ENCODE measurements at places on chromosomes 1 and 21. TPM values are rescaled to one million over a fixed set of nuclear protein-coding genes. Genes with fewer than 3 reads are reported as not detected.

Gene WDR64
- total RNA-seq = not detected

Gene SLC5A9
- 13.3 TPM for total RNA-seq

Gene CLIC6
- 6.2 TPM for total RNA-seq

Gene TNFAIP8L2
- not detected for total RNA-seq

Gene ZNF669
- 0.64 TPM for total RNA-seq

Gene AUNIP
- total RNA-seq = not detected

Gene MR1
- total RNA-seq = 19.2 TPM

Gene CASQ2
- 3.8 TPM for total RNA-seq

Gene C1orf94
- total RNA-seq = not detected

- H3K4me1 ChIP-seq = peaks cover 39% of the 10 kb centered on the region
- H3K36me3 ChIP-seq = no peaks in the 10 kb centered on the region
- no peak overlapping the region for H3K27ac ChIP-seq
- DNase-seq = no peak
Observed at GRCh38 chr1:47756411-47756810, 240.8 kb downstream of the TRABD2B start.

DNA sequence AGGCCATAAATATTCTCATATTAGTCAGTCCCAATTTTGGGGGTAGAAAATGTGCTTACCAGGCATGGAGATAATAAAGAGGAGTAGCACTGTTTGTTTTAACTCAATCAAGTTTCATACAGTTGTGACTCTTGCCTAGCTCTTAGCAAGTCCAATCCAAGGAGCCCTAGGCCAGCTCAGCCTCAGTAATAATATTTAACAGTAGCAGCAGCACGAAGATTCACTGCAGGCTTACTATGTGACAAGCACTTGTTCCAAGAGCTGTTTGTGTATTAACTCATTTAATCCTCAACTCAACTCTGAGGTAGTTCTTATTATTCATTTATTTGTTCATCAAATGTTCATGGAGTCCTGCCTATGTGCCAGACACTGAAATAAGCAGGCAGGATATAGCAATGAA, 12.3 kb downstream of the CD58 start:
- H3K4me1 ChIP-seq = no peaks in the 10 kb centered on the region
- H3K27me3 ChIP-seq = no peaks in the 10 kb centered on the region
- no peaks in the 10 kb centered on the region for H3K36me3 ChIP-seq
- no peak overlapping the region for H3K27ac ChIP-seq
- DNase-seq = no peak

- no peaks in the 10 kb centered on the region for H3K36me3 ChIP-seq
- H3K4me3 ChIP-seq = no peak overlapping the region
- no peak overlapping the region for H3K27ac ChIP-seq
- DNase-seq = no peak
Observed at GRCh38 chr21:21029164-21029563, 31.0 kb downstream of the NCAM2 start.

GRCh38 chr1:107531065-107531908, 390.4 kb downstream of the NTNG1 start:
- H3K27me3 ChIP-seq = no peaks in the 10 kb centered on the region
- no peaks in the 10 kb centered on the region for H3K36me3 ChIP-seq
- DNase-seq = no peak
- H3K4me1 ChIP-seq = no peaks in the 10 kb centered on the region
- H3K4me3 ChIP-seq = no peak overlapping the region

- no peaks in the 10 kb centered on the region for H3K36me3 ChIP-seq
- no peak overlapping the region for H3K4me3 ChIP-seq
- H3K27ac ChIP-seq = no peak overlapping the region
- H3K4me1 ChIP-seq = no peaks in the 10 kb centered on the region
- no peaks in the 10 kb centered on the region for H3K27me3 ChIP-seq
- no peak for DNase-seq
Observed at GRCh38 chr1:231517076-231517475, 11.4 kb upstream of the TSNAX start.

- no peak for DNase-seq
- no peaks in the 10 kb centered on the region for H3K27me3 ChIP-seq
- no peaks in the 10 kb centered on the region for H3K4me1 ChIP-seq
Observed at GRCh38 chr1:100875228-100875627, 19.4 kb downstream of the EXTL2 start.

DNA sequence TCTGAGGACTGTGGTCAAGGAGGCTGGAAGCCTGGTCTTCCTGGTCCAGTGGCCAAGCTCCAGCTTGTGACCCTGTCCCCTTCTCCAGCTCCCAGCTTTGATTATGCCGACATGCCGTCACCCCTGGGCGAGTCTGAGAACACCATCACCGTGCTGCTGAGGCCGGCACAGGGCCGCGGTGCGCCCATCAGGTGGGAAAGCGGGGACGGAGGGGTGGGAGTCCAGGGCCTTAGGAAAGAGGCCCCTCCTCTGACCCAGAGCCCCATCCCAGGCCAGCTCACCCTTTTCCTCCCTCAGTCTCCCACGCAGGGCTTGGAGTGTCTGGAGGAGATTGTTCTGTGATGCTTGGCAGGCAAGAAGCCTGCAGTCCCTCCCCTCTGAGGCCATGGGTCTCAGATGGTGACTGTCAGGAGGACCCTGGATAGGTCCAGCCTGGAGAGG, 43.6 kb downstream of the PTPRU start:
- peaks cover 26% of the 10 kb centered on the region for H3K36me3 ChIP-seq
- H3K27me3 ChIP-seq = no peaks in the 10 kb centered on the region
- DNase-seq = no peak
- no peak overlapping the region for H3K4me3 ChIP-seq

DNA sequence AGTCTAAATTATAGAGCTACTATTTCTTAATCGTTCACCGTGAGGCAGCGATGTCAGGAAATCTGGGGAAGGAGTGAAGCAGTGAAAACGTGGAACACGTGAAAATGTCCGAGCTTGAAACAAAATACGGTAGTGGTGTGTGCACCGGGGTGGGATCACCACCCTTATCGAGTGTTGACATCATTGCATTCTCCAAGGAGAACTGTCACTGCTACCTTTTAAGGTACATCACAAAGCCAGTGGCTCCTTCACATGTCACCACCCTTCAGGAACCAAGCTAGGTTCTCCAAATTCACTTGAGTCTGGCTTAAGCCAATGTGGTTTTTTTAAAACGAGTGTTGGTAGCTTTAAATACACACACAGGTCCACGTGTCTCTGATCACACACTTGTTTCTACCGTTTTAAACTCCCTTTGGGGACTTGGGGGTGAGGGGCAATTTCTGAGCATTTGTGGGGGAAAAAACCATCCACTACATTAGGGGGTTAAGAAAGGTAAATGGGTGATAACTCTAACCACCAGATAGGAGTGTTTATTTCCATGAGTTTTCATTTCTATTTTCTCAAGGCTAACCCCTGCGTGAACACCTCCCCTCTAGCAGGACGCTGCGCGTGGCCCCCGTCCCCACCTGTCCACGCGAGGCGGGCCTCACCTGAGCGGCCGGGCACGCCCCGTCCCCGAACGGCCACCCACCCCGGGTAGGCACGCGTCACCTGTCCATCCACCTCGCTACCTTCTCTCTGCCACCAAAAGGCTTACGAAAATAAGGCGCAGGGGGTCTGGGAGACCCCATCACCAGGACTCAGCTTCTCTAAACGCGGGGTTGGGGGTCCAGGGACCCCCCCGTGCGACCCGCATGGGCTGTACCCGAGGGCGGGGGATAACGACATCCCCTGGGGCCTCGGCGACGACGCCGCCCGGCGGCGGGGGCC, 978 bp downstream of the PRDM15 start:
- H3K27me3 ChIP-seq = no peaks in the 10 kb centered on the region
- peak overlapping the region; percentile 97 for H3K4me3 ChIP-seq
- peaks cover 2% of the 10 kb centered on the region for H3K36me3 ChIP-seq
- H3K27ac ChIP-seq = peak overlapping the region; percentile 81
- H3K4me1 ChIP-seq = peaks cover 2% of the 10 kb centered on the region

DNA sequence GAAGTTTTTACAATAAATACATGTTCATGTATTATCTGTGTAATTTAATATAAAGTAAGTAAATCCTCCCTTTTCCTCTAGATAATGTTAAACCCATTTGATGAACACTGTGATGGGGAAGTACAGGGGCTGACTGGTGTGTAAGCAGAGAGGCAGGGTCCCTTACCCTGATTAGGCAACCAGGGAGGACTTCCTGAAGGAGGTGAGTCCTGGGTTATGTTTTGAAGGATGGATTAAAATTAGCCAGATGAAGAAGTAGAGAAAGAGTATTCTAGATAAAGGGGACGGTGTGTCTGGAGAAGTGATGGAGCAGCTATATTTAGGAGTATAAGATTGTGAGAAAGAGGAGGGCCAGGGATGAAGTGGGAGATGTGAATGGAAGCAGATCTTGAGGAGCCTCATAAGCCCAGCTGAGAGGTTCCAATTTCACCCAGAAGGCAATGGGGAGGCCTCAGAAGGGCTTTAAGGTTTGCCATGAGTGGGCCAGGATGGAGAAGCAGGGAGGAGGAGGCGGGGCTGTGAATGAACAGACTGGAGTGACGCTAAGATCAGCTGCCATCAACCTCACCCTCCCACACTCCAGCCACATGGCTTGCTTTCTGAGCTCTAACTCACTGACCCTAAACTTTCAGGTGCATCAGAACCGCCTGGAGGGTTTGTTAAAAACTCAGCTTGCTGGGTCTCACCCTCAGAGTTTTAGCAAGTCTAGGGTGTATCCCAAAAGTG, 30.9 kb upstream of the ID3 start:
- H3K4me1 ChIP-seq = no peaks in the 10 kb centered on the region
- no peak overlapping the region for H3K4me3 ChIP-seq
- no peak for DNase-seq
- H3K27me3 ChIP-seq = no peaks in the 10 kb centered on the region
- no peaks in the 10 kb centered on the region for H3K36me3 ChIP-seq

GRCh38 chr1:156433602-156434001, 64.6 kb downstream of the RHBG start:
- peaks cover 43% of the 10 kb centered on the region for H3K27me3 ChIP-seq
- no peaks in the 10 kb centered on the region for H3K36me3 ChIP-seq
- peaks cover 14% of the 10 kb centered on the region for H3K4me1 ChIP-seq
- H3K27ac ChIP-seq = no peak overlapping the region
- no peak overlapping the region for H3K4me3 ChIP-seq

GRCh38 chr21:24025101-24025500, 1582.2 kb downstream of the MRPL39 start:
- no peaks in the 10 kb centered on the region for H3K4me1 ChIP-seq
- no peak for DNase-seq
- no peak overlapping the region for H3K27ac ChIP-seq
- no peaks in the 10 kb centered on the region for H3K27me3 ChIP-seq
- no peak overlapping the region for H3K4me3 ChIP-seq
- H3K36me3 ChIP-seq = no peaks in the 10 kb centered on the region

DNA sequence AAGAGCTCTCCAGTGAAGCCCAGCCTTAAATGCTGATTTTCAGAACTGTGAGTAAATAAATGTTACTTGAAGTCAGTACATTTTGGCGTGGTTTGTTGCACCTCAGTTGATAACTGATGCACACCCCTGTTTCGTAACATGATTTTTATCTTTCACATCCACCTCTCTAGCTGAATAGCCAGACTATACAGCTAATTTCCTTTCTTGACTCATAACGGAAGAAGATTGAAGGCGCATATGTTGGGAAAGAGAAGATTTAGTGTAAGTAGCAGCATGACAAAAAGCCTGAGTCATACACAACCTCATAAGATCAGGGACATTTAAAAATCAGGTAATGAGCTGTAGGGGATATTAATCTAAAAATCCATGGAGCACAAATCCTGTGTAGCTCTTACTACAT, 716.2 kb upstream of the ZP4 start:
- DNase-seq = no peak
- no peaks in the 10 kb centered on the region for H3K36me3 ChIP-seq
- H3K4me3 ChIP-seq = no peak overlapping the region
- no peaks in the 10 kb centered on the region for H3K27me3 ChIP-seq

GRCh38 chr1:71196685-71197084, 115.8 kb upstream of the ZRANB2 start:
- no peak for DNase-seq
- no peak overlapping the region for H3K27ac ChIP-seq
- H3K4me1 ChIP-seq = no peaks in the 10 kb centered on the region

GRCh38 chr1:90142697-90143096, 147.8 kb downstream of the ZNF326 start:
- no peak overlapping the region for H3K4me3 ChIP-seq
- H3K4me1 ChIP-seq = no peaks in the 10 kb centered on the region
- H3K27me3 ChIP-seq = no peaks in the 10 kb centered on the region
- no peaks in the 10 kb centered on the region for H3K36me3 ChIP-seq
- no peak for DNase-seq

- DNase-seq = no peak
- H3K36me3 ChIP-seq = no peaks in the 10 kb centered on the region
- H3K4me3 ChIP-seq = no peak overlapping the region
- no peak overlapping the region for H3K27ac ChIP-seq
Observed at GRCh38 chr1:234776876-234777855, 167.2 kb upstream of the IRF2BP2 start.

- no peak for DNase-seq
- H3K27ac ChIP-seq = no peak overlapping the region
Observed at GRCh38 chr1:207876131-207876530, 34.8 kb downstream of the CD34 start.

- no peaks in the 10 kb centered on the region for H3K36me3 ChIP-seq
- H3K27ac ChIP-seq = no peak within 1 kb of the TSS
- no peaks in the 10 kb centered on the region for H3K4me1 ChIP-seq
- peak within 1 kb of the TSS; percentile 44 for H3K4me3 ChIP-seq
Observed at GRCh38 chr1:240091614-240092300, at the start of gene FMN2. FMN2 (plus strand) TSS chr1:240091883; CDS start chr1:240092110, 227 bp downstream.

DNA sequence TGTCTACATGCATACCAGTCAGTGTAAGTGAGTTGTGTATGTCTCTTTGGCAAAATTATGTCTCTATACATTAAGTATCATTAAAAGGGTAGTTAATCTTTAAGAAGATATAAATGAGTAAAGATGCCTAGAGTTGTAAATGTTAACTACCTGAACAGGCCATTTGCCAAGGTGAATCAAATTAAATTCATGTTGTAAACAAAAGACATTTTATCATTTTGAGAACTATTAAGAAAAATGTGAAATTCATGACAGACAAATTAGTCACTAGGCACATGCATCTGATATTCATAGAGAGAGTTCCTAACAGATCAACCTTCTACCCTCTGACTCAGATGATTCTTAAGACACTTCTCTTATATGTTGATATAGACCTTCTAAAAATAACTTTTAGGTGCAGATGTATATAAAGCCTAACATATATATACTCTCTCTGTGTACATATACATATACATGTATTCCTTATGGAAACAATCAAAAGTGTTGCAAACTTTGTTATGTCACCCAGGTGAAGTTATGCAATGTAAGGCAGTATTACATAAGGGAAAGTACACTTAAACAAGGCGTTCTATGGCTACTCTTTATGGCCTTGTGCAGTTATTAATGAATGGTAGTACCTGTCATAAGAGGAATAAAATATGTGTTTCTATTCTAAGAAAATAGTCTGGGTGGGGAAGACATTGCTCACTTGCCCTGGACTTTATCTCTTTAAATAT, at the start of gene TMPRSS15:
Gene TMPRSS15, minus strand, starts transcription at position 51 of the 716 bp plus-strand sequence. CDS start 163 bp downstream, outside the sequence.
- H3K36me3 ChIP-seq = no peaks in the 10 kb centered on the region
- DNase-seq = no peak
- no peak within 1 kb of the TSS for H3K27ac ChIP-seq
- no peaks in the 10 kb centered on the region for H3K4me1 ChIP-seq

DNA sequence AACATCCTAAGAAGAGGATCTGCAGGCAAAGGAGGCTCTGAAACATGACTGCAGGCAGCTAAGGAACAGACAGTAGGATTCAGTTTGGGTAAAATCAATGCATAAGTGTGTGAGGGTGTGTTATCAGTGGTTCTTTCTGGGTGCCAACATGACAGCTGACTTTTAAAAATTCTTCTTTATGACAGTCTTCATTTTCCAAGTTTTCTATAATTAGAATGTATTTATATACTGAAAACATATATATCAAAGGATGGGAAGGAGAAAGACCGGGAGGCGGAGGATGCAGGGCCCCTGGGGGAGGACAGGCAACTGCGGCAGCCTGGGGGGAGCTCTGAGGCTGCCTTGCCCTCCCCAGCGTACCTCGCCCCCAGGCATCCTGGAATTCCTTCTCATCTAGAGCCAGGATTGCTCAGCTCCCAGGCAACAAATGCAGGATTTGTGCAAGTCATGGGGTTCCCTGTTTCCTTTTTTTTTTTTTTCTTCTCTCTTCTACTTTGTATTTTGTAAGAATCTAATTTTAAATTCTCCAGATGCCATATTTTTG, 104.8 kb downstream of the CSMD2 start:
- no peak overlapping the region for H3K4me3 ChIP-seq
- no peaks in the 10 kb centered on the region for H3K36me3 ChIP-seq

All from ascending aorta (tissue), 2 donors.